Placental epithelial cell (primary cell): ENCODE measurements at places on chromosomes 11 and 22. TPM values are rescaled to one million over a fixed set of nuclear protein-coding genes. Genes with fewer than 3 reads are reported as not detected.

The APOA1 gene
- 0.39 TPM in 1 of 2 replicates, not detected in the other for total RNA-seq

The PLEKHB1 gene
- 1.2 TPM in 1 of 2 replicates, not detected in the other for total RNA-seq

The GLB1L3 gene
- total RNA-seq, result not detected in 2 replicates

The OVOL1 gene
- 1.3 and 2.0 TPM in 2 replicates for total RNA-seq

The CARNS1 gene
- under 0.01 TPM in 1 of 2 replicates, not detected in the other for total RNA-seq

The KRTAP5-9 gene
- not detected in 2 replicates for total RNA-seq

The PIH1D2 gene
- total RNA-seq, result 1.7 and 4.3 TPM in 2 replicates

The TSPO gene
- total RNA-seq, result 129 and 155 TPM in 2 replicates

The ROM1 gene
- total RNA-seq, result 0.54 and 4.7 TPM in 2 replicates

The OR5M3 gene
- not detected in 2 replicates for total RNA-seq

The C11orf97 gene
- total RNA-seq, result not detected in 2 replicates

The WT1 gene
- under 0.01 TPM in 1 of 2 replicates, not detected in the other for total RNA-seq

The LRRC10B gene
- not detected in 2 replicates for total RNA-seq

The SLC25A18 gene
- not detected in 2 replicates for total RNA-seq

The THY1 gene
- total RNA-seq, result 47.9 and 69.7 TPM in 2 replicates

The MS4A15 gene
- not detected in 2 replicates for total RNA-seq

The ACR gene
- not detected in 2 replicates for total RNA-seq

The NUDT22 gene
- 42.0 and 67.0 TPM in 2 replicates for total RNA-seq

The SLC35F2 gene
- total RNA-seq, result 51.8 and 69.4 TPM in 2 replicates

The LRP4 gene
- 0.43 and 1.6 TPM in 2 replicates for total RNA-seq

The RAB30 gene
- 2.4 and 10.2 TPM in 2 replicates for total RNA-seq

The RIC3 gene
- total RNA-seq, result 0.39 TPM in 1 of 2 replicates, not detected in the other

The TNNI2 gene
- 1.2 TPM in 1 of 2 replicates, not detected in the other for total RNA-seq

The OR4C16 gene
- total RNA-seq, result not detected in 2 replicates

The TMEM191B gene
- 1.6 and 2.8 TPM in 2 replicates for total RNA-seq

The FIBIN gene
- total RNA-seq, result under 0.01 and 0.11 TPM in 2 replicates

The SEPTIN3 gene
- under 0.01 TPM in 1 of 2 replicates, not detected in the other for total RNA-seq

The CYB5R3 gene
- 68.3 and 139 TPM in 2 replicates for total RNA-seq
